ENCODE measurements at places on chromosomes 5 and 9.

DNA sequence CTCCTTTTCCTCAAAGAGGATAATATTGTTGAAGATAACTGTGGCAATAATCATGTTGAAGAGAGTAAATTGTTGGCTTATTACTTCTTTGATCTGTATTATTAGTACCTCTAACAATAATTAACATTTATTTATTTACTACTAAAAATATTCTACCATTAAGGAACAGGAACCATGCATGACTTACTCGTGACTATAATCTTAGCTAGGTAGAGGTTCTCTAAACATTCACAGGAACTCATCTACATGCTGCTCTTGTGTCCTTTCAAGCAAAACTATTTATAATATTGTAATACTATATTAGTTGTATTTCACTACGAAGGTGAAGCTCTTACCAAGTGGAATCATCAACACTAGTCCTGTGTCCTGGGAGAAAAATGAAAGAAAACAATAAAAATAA is 3.1 kb downstream of the SOX30 start:
- DNase-seq: no peak

DNA sequence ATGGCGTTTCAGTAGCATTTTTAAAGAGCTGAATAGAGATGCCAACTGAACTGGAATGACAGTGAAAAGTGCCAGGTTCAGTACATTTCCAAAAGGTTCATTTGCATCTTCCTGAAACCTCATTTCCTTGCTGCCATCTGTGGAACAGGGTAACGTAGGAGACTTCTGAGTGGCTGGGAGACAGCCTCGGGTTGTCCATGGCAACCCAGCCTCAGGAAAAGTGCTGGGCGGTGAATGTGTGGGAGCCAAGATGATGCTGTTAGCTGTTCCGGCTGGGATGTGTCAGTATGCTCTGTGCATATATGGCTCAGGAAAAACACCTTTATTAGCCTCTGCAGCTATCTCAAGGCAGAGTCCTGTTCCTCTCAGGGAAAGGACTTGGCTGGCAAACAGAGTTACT is 87.5 kb downstream of the KLHL3 start:
- DNase-seq: no peak

GRCh38 chr5:1415059-1415425 is 30.2 kb downstream of the SLC6A3 start:
- DNase-seq: no peak

- no peak for DNase-seq
These were observed 169.0 kb downstream of the DOCK2 start for GRCh38 chr5:169805937-169806700.

- DNase-seq: no peak
These were observed 174.4 kb downstream of the SLIT3 start for GRCh38 chr5:169126481-169127021.

GRCh38 chr9:114746591-114747346 is 59.1 kb downstream of the TNFSF15 start:
- DNase-seq: no peak

GRCh38 chr5:87268970-87269377 is 1.3 kb downstream of the RASA1 start:
- peak; percentile 54 for DNase-seq

DNA sequence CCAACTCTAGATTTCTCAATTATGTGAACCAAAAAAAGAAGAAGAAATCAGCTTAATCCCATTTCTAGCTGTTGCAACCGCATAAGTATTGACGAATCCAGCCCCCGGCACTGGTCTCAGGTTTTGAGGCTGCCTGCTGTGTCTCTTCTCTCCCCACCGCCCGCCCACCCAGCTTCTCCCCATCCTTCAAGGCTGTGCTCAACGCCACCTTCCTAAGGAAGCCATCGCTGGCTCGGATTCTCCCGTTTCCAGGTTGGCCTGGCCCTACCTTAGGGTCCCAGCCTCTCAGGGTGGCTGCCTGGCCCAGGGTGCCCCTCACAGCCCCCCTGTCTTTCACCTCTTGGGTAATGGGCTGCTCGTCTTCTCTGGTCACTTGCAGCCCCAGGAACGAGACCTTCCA is 77.8 kb downstream of the HRH2 start:
- DNase-seq: no peak

DNA sequence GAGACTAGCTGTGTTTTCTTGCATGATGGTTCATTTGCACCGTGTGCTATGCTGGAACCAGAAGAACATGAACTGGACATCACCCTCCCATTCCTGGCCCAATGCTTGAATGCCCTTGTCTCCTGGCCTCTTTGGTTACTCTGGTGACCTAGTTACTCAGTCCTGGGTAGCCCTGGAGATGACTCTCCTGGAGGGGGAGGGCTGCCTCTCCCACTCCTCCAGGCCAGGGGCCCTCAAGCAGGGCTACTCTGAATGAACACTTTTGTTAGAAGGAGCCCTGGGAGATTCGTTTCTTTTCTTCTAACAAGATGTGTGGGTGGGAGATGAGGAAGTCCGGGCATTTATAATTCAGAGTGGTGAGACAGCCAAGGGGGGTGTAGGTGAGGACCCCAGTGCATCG is 12.0 kb upstream of the NKX2-5 start:
- DNase-seq: no peak

- no peak for DNase-seq
These were observed 278.0 kb downstream of the DRD1 start for GRCh38 chr5:175166026-175166425.

DNA sequence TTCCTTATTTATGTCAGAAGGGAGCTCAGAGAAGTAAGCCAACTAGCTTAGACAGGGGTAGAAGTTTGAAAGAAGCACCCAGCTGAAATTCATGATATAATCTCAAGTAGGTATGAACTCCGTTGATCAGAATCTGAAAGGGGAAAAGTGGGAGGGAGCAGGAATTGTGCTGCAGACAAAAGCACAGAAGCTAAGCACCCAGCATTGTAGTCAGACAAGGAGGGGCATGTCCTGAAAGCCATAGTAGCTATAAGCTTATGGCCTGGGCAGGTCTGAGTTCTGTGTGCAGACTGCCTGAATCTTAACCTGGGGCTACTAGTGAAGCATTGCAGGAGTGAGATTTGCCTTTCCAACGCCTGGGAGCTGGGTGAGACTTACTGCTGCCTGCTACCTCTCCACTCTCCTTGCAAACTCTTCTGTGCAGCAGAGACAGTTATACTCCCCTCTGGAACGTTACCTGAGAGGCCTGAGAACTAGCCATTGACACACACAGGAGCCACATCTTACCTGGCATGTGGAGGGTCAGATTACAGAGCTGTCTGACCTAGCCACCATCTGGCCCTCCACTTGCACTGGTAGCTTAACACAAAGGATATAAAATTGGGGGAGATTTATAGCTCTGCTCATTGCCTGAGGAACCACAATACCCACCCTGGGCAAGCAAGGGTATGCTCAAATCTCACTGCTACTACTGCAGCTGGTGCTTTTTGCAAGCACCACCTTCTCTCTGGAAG is 9.8 kb upstream of the CYLC2 start:
- no peak for DNase-seq

DNA sequence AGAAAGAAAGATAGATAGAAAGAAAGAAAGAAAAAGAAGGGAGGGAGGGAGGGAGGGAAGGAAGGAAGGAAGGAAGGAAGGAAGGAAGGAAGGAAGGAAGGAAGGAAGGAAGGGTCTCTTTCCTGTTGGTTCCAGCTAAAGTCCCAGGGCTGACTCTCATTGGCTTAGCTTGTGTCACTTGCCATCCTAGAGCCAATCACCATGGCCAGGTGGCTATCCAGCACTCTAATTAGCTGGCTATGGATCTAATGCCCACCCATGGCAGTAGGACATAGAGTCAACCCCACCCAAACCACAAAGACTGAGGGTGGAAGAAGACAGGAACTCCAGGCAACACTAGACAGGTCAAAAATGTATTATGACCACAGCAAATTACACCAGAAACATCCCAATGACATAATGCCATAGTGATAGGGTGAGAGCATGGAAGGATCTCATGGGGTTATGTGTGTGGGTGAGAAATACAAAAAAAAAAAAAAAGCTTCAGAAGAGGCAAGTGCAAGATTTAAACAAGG is 10.8 kb upstream of the CPLX2 start:
- no peak for DNase-seq

- no peak for DNase-seq
These were observed 752.1 kb downstream of the DTWD2 start for GRCh38 chr5:118236108-118236849.

GRCh38 chr5:168752012-168752411 is 172.8 kb upstream of the PANK3 start:
- DNase-seq: no peak

DNA sequence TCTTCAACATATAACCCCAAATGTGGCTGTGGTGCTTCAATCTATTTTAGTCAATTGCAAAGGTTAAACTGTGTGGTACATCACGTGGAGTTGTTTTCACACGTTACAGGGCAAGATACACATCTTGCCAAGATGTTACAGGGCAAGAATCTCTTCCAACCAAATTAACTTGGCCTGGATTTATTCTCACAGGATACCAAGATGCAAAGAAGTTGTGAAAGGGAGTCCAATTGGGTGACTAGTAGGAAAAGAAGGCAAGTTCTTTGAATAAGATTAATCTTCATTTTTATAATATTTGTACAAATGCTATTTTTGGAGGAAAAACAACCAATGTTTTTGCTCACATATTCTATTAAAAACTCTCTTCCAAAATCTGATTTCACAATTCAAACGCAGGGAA is 4.8 kb upstream of the IFNA8 start:
- no peak for DNase-seq

DNA sequence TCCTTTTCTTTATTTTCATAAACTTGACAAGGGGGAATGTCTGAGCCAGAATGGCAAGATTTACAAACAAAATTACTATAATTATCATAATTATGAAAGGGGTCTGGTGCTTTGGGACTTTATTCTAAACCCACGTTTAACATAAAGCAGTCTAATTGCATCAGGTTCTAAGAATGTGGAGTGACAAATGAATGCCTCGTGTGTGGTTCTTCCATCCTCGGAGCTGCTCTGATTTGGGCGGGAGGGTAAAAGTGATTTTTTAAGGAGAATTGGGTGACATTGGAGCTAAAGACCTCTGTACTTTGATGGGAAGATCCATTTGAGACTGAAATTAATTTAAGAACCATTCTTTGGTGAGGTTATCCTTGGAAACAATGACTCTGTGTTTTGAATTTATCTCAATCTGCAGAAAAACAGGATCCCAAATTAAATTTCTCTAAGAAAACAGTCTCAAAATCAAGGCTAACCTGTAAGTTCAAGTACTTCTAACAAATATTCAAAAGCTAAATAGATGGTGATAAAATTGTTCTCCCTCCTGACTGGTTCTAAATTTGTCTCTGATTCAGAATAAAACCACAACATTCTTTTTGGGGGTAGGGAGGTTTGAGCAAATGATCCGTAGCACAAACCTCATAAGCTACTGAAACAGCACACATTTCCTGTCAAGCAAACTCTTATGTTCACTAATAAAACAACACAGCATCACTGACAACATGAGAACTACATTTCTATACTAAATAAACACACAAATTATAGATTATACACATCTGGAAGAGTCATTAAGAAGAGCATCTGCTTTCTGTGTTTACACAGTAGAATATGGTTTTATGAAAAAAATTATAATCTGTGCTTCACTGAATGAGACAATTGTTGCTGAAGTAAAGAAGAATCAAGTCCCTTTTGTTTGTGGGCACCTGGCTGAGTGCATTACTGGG is 85.5 kb downstream of the DCP2 start:
- DNase-seq: no peak

Data from small intestine (tissue), 16 donors.